Hematopoietic multipotent progenitor cell treated with erythropoietin and hydrocortisone succinate and interleukin-3 and kit ligand, for 6 days (in vitro differentiated cells): ENCODE measurements at places on chromosomes 7 and 10.

GRCh38 chr7:81180573-81180972 lies 261.7 kb upstream of the SEMA3C start:
- DNase-seq: no peak

- no peak for DNase-seq
Observed at GRCh38 chr7:98807068-98808048, 62.5 kb downstream of the TMEM130 start.

DNA sequence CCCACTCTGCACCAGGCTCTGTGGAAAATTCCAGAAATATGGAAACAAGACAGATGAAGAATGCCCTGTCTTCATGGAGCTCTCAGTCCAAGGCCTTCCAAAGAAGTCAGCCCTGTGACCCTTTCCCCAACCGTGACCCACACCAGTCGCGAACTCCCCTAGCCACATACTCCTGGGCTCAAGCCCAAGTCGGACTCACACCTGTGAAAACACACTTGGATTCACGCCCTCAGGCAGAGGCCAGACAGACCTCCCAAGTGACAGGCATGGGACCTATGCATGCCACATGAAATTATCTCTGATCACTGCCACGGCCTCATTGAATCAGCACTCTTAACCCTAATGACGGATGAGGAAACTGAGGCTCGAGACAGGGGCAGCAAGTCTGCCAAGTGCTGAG lies 42.5 kb downstream of the ZCCHC24 start:
- no peak for DNase-seq

GRCh38 chr7:20116869-20117268 lies 100.3 kb downstream of the MACC1 start:
- no peak for DNase-seq

DNA sequence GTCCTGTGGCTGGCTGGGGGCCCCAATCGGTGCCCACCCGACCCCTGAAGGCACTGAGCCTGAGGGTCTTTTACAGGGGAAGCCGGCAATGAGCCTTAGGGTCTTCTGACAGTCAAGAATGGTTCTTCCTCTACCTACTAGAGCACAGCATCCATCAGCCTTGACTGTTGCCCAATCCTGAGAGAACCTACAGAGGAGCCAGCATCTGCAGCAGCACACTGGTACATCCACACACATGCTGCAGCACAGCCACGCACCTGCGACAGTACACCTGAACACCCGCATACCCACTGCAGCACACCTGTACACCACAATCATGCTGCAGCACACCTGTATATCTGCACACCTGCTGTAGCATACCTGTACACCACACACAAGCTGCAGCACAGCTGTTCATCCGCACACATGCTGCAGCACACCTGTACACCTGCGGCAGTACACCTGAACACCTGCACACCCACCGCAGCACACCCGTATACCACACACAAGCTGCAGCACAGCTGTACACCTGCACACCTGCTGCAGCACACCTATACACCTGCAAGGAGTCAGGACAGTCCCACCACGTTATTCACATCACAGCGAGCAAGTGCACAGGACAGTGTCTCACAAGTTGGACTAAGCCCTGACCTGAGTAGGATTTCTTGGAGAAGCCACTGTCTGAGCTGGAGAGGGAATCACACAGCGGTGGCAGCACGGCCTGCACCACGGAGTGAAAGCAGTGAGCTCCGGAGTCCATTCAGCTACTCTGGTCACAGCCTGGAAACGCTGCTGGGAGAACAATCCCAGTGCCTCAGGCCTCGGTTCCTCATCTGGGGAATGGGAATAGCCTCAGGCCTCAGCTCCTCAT lies 56.4 kb downstream of the VIPR2 start:
- no peak for DNase-seq

DNA sequence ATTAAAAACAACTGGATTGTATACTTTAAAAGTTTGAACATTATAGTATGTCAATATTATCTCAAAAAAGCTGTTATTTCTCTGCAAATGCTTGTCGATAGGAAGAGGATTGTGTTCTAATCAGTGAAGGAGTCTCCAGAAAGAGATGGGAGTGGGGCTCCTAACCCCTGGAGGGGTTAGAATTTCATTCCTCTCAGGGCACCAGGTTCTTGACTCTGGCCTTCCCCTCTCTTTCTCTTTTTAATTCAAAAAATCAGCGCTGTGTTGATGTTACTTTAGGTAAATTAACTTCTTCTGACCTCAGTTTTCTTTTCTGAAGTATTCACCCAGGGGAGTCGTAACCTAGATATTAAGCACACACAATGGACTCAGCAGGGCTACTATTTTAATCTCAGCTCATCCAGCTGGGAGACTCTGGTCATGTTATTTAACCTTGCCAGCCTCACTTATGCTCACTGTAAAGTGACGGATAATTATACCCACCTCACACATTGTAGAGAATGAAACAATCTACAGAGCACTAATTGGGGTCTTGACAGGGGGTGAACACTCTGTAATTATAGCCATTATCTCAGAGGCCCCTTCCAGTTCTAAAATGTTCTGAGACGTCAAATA lies 59.4 kb downstream of the GCC1 start:
- DNase-seq: no peak

- DNase-seq: no peak
Observed at GRCh38 chr10:14405076-14406065, 74.6 kb upstream of the FRMD4A start.

GRCh38 chr7:96612034-96612433 lies 97.6 kb downstream of the SEM1 start:
- DNase-seq: no peak
